ACHN (cell line): ENCODE measurements at places on chromosomes 6 and 20.

GRCh38 chr6:162109480-162110050 lies 618.0 kb downstream of the PRKN start:
- DNase-seq, result no peak

DNA sequence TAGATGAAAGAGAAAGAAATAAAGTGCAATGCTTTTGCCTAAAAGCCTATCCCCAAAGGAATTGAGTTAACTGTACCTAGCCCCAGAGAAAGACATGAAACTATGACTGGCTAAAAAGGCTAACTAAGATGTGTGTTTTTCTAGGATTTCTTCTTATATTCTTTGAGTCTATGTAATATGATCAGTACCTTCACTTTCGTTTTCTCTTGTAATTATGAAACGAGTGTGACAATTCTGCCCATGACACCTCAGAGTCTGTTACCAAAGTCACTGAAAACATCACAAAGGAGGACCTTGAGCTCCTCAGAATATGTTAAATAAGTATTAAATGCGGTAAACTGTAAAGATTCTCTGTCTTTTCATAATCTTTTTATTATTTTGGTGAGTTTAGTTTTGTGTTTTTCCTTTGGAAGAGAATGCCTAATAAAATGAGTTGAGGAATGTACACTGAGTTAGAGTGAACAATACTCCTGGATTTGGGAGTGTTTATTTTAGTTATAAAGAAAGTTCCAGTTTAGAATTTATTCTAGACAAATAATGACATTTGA lies 141.3 kb downstream of the FUT9 start:
- DNase-seq, result peak; percentile 50

DNA sequence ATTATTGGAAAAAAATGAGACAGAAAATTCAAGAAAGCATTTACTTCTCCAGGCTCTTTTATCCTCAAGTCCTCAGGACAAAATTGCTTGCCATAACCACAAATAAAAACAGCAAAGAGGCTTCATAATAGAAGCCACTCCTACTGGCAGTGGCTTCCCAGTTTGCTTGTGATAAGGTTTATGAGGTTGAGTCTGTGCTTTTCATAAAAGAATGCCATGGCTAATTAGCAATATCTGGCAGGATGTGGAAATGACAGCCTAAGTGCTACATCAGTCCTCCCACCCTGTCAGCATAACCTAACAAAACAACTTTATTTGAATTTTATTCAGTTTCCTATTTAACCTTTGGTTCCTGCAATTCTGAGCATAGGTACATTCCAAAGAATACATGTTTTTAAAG lies 80.9 kb upstream of the HTR1E start:
- no peak for DNase-seq

DNA sequence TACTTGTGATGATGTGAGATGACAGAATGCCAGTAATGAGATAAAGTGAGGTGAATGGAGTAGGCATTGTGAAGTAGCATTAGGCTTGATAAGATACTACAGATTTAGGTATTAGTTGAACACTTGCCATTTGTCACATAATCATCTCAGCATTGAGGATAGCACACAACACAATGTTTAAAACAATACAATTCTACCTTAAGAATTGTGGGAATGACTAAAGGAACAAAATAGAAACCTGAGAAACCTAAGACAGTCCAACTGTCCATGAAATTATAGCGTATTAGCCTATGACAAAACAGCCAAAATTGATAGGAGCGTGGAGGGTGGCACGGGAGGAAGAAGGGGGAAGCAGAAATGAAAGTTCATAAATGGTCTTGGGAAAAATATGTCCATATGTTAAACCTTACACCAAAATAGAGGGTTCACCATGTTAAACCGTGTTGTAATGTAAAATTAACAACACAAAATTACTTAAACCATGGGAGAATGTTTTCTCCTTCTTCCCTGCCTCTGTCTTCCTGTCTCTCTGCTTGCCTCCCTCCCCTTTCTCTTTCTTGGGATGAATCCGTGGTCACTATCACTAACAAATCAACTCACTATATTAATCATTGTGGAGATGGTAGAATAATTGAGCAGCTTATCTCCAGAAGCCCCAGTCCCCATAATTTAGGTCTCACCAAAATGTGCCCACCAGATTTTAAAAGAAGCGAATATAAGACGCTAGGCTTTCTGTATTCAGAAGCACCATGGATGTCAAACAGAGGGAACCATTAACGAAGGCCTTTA lies 33.0 kb upstream of the HFE start:
- no peak for DNase-seq

- DNase-seq, result peak; percentile 50
These were observed 35.0 kb downstream of the FAM50B start for GRCh38 chr6:3884007-3884745.

GRCh38 chr6:53628354-53629119 lies 37.0 kb downstream of the KLHL31 start:
- DNase-seq, result no peak

- no peak for DNase-seq
These were observed 282.6 kb downstream of the TPBG start for GRCh38 chr6:82646231-82646615.

DNA sequence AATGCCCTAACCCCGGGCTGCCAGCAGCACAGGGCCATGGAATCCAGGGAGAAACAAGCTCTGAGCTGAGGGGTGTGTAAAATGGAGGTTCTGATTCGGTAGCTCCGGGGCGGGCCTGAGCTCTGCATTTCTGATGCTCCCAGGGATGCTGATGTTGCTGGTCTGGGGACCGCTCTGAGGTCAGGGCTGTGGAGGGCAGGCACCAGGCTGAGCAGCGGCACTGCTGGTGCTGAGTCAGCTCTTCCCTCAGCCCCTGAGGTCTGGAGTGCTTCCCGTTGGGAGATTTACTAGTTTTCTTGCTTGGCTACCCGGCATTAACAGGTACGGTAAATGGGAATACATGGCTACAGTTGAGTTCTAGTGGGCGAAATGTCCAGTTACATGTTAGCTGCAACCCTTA lies 18.6 kb upstream of the CST3 start:
- no peak for DNase-seq

DNA sequence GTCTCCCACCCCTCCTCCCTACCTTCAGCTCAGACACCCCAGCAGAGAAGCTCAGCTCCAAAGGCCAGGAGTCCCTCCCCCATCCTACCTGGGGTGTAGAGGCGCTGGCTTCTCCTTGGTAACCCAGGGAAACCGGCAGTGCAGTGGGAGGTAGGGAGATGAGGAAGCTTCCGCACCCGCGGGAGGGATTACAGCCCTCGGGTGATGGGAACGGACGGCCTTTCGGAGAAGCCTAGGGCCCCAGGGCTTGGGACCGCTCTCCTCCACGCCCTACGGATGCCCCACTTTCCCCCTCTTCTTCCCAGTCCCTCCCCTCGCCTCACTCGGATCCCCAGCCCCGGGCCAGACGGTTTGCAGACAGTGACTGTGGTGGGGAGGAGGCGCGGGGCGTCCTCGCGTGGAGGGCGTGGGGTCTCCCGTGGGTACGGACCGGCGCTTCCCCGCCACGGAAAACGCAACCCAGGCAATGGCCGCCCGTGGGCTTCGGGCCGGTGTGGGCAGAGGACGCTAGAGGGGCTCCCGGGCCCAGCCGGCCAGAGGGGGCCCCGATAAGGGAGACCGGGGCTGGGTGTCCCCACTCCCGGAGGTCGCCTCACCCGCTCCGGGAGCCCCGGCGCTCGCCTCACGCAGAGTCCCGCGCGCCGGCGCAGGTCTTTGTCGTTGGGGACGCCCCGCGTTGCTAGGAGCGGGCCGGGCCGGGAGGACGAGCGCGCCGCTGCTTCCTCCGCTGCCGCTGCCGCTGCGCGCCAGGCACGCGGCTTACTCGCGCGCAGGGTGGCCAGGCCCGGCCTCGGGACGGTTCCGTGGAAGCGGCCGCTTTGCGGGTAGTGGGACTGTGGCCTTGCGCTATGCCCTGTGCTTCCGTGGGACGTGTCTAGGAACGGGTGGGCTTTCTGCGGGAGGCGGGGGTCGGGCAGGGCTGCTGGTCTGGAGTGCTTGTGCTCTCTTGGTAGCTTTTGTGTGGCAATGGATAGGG lies 15.8 kb downstream of the AARS2 start:
- peak; percentile 17 for DNase-seq

- no peak for DNase-seq
These were observed 16.0 kb downstream of the HLA-DPA1 start for GRCh38 chr6:33057222-33058150.

DNA sequence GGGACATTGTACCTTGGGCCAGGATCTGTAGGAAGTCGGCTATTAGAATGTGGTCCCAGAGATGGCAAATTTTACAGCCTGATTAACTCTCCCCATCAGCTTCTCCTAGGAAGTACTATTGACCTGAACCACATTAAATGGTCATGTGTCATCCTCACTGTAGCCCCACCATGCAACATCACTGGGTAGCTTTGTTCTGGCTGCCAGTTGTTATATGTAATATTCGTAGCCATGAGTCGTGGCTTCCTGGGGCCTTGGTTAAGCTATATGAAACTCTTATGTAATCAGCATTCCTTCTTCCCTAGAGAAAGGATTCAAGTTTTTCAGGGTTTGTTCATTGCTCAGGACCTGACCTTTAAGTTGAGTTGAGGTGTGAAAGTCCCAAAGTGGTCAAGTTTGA lies 125.7 kb downstream of the ANKS1A start:
- DNase-seq, result no peak

DNA sequence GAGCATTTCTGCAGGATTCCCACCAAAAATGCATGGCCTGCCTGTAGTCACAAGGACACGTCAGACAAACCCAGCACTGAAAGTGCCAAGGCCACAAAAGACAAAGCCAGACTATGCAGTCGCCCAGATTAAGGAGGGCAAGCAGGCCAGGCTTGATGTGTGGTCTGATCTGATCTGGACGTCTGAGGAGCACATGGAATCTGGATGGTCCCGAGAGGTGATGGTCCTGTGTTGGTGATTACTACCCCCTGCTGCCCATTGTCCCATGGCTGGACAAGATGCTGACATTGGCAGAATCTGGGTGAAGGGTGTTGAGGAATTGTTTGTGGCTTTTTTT lies 17.1 kb downstream of the NPEPL1 start:
- no peak for DNase-seq

DNA sequence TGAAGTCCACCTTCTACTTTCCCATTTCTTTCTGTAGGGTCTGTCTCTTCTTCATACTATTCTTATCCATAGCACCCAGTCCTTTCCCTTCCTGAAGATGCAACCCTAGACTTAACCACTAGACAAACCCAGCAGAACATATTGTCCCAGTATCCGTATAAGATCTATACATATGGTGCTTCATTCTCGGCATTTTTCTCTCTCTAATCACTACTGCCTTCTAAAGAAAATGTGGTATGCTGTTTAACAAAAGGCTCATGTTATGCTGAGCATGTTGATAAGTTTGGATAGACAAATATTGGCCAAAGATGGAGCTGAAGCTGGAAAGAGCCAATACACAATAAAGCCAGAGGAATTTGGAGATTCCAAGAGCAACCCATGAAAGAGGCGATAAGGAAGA lies 212.6 kb downstream of the MAFB start:
- no peak for DNase-seq

GRCh38 chr6:43144879-43145278 lies 26.2 kb upstream of the SRF start:
- DNase-seq, result no peak

DNA sequence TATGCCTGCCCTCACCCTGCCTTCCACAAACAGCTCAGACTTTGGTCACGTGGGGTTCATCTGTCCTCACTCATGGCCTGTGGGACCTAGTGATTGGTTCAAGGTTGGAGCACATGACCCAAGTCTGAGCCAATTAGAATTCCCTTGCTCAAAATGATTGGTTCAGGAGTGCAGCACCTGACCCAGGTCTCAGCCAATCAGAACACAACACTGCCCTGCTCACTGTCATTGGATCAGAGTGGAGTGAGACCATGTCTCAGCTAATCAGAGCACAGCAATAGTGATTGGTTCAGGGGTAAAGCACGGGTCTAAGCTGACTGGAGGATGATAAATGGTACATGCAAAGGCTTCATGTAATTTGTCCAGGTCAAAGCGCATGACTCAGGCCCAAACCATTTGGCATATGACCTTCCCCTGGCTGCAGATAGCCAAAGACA lies 102.2 kb downstream of the PREX1 start:
- DNase-seq, result peak; percentile 68

DNA sequence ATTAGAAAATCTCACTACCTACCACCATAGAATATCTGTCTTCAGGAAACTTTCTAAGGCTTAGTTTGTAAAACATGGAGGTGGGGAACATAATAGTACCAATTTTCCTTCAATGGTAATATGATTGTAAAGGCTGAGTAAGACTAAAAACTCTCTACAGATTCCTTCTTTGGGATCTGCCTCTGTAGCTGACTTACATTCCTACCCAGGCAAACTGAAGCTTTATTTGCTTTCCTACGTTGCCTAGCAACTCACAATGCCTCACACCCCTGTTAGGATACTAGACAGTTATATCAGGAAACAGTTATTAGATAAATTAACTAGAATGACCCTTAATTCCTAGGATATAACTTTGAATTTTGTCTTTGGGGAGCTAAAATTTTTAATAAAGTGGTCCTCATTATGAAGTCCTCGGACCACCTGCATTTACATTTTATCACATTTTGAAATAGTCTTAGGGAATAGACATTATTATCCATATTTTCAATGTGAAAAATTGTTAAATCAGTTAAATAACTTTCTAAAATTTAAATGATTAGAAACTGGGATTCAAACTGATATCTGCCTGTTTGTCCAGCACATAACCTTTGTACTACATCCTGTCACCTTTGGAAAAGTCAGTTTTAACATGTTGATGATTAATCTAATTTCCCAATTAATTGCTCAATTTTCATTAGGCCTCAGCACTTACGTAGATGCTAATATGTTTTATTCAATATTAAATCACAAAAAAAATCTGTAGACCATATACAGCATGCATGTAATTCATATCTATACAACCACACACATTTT lies 591.4 kb downstream of the RNF144B start:
- no peak for DNase-seq

- no peak for DNase-seq
These were observed 143.1 kb downstream of the SYCP2 start for GRCh38 chr20:59790346-59790745.

- DNase-seq, result peak; percentile 54
These were observed 30.4 kb downstream of the TM9SF4 start for GRCh38 chr20:32139947-32140346.

DNA sequence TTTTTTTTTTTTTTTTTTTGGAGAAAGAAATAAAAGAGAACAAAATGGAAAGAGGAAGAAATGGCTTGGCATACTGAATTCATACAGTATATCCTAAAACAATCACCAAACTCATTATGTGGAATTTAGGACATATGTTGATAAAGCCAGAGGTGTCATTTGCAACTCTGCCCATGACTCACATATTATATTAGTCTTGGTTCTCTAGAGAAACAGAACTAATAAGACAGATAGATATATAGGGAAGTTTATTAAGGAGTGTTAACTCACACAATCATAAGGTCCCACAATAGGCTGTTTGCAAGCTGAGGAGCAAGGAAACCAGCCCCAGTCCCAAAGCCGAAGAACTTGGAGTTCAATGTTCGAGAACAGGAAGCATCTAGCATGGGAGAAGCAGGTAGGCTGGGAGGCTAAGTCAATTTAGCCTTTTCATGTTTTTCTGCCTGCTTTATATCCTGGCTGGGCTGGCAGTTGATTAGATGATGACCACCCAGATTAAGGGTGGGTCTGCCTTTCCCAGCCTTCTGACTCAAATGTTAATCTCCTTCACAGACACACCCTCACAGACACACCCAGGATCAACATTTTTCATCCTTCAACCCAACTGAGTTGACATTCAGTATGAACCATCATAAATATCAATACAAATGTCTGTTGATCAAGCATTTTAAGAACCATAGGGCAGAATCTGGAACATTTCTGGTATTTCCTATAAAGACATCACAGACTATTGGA lies 102.3 kb downstream of the UBE3D start:
- no peak for DNase-seq
